ENCODE measurements at places on chromosomes 11 and 22.

GRCh38 chr22:39471381-39472141, 14.7 kb downstream of the MGAT3 start:
- ATAC-seq: peak; percentile 84

GRCh38 chr11:2375341-2375853, 1.7 kb upstream of the CD81 start:
- no peak for ATAC-seq

- no peak for ATAC-seq
Measured at GRCh38 chr11:64863391-64864060, 14.9 kb downstream of the EHD1 start.

DNA sequence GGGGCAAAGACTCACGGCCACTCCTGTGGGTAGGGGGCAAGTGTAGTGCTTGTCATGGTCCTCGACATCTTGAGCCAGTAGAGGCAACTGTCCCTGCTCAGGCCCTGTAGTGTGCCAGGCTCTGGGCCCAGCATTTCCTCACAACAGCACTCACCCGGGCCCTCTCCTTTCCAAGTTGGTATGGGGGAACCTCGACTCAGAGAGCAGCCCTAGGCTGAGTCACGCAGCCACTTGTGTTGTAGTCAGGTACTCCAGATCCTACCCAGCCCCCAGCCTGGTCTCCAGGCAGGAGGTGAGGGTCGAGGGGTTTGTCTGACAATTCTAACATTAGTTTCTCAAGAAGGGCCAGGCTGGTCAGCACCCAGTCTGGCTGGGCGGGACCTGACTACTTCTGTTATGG, 4.1 kb downstream of the RELT start:
- ATAC-seq: no peak

DNA sequence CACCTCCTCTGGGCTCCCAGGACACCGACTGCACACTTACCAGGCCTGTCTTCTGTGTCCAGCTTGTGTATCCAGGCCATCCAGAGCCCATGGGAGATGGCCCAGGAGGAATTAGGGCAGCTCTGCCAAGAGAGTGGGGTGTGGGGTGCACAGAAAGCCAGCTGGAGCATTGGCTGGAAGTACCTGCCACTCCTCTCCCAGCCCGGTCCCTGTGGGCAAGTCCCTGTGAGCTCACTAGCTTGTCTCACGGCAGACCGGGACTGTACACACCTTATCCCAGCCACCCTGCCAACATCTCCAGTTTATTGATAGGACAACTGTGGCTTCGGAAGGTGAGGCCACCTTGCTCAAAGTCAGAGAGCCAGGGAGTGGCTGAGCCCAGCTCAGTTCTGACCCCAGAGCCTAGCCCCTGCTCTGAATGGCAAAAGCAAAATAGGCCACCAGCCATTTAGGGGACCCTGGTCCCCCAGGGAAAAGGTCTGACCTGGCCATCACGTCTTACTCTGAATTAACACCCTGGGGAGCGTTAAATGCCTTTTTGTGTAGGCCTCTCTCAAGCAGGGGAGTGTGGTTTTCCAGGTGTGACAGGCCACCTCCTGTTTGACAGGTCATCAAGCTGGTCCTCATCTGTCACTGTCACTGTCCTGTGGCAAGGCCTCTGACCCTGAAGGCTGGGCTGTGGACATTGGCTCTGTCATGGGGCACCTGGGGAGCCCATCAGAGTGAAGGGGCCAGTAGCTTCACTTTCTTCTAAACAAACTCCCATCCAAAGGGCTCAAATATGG, 15.1 kb downstream of the UQCR10 start:
- ATAC-seq: no peak

- no peak for ATAC-seq
Measured at GRCh38 chr22:38965614-38966379, 8.4 kb downstream of the APOBEC3A start.

GRCh38 chr11:91860661-91861060, 364.0 kb upstream of the FAT3 start:
- no peak for ATAC-seq

GRCh38 chr11:65863889-65864705, 3.9 kb downstream of the MUS81 start:
- no peak for ATAC-seq

- no peak for ATAC-seq
Measured at GRCh38 chr11:17543574-17544180, 539 bp downstream of the USH1C start.

GRCh38 chr11:59939482-59939881, 1.2 kb downstream of the OOSP1 start:
- no peak for ATAC-seq

DNA sequence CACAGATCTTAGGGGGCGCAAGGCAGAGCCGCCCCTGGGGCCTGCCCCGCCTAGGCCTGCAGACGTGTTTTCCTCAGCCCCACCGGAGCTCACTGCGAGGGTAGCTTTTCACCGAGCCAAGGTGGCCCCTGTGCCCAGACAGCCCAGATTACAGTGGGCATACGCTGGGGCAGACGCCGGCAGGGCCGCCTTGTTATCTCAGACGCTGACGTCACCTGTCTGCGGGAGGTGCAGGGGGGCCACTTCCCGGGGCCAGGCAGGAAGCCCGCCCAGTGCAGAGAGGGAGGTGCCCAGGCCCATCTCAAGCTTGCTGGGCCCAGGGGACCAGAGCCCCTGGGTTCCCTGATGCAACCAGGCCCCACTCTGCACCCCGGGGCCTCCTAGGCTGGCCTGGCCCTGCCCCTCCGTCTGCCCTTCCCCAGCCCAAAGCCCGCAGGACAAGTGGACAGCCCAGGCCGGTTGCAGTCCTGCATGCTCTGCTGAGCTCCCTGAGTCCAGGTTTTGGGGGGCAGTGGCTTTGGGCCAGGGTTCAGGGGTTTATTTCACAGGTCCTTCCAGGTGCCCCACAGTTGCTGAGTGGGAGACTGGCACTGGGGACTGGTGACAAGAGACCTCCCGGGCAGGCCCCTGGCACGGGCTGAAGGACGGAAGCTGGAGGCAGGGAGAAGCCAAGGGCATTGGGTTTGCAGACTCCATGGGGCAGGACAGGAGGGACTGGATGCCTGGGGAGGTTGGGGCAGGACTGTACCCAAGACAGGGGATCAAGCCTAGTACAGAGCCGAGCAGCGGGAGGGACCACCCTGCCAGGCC, 38.6 kb downstream of the IGF2 start:
- no peak for ATAC-seq

DNA sequence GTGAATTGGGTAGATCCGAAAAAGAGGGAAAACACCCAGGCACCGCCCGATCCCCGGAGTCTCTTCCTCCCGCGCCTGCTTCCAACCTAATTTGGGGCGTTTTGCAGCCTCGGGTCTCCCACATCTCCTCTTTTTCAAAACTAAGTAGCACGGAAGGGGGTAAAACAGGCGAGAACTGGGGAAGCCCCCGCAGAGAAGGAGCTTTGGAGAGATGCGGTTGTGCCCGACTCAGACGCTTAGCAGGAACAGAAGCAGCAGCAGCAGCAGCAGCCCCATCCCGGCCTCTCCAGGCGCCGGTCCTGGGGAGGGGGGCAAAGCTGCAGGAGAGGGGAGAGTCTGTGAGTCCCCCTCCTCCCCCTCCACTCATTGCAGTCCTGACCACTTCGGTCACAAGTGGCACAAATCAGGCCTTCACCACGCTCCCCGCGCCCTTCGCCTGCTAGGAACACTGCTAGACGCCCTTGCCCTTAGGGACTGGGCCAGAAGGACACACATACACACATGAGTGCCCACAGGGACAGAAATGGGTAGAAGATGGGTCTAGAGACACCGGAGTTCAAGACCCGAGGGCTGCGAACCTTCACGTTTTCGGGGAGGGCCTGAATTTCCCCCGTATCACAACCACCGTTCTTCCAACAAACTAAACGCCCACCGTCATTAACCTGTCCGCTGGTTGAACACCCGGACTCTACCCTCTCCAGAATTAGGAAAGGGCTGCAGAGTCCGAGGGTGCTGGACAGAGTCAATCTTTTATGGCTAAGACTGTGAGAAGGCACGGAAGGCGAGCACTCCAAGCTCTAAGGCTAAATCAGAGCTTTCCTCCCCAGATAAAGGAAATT, 98.3 kb upstream of the HSD17B12 start:
- ATAC-seq: no peak

GRCh38 chr22:24305260-24305692, 34.6 kb downstream of the SPECC1L start:
- ATAC-seq: peak; percentile 94

GRCh38 chr11:465896-466530, 15.9 kb downstream of the PTDSS2 start:
- ATAC-seq: no peak

- ATAC-seq: peak; percentile 49
Measured at GRCh38 chr22:47000256-47000655, 237.8 kb downstream of the TBC1D22A start.

GRCh38 chr11:15213471-15214231, 98.9 kb downstream of the INSC start:
- ATAC-seq: no peak

Measured in activated T-helper 17 cell treated with anti-CD3 and anti-CD28 coated beads, Interleukin-2, amount 50 U/mL, for 72 hours (primary cell).